Kidney capillary endothelial cell (primary cell): ENCODE measurements at places on chromosomes 2 and 18.

- no peak for DNase-seq
Measured at GRCh38 chr18:36212301-36213171, 25.2 kb downstream of the MOCOS start.

- no peak for DNase-seq
Measured at GRCh38 chr18:2855560-2856350, 8.9 kb downstream of the EMILIN2 start.

- no peak for DNase-seq
Measured at GRCh38 chr2:23844905-23845304, 82.0 kb downstream of the ATAD2B start.

DNA sequence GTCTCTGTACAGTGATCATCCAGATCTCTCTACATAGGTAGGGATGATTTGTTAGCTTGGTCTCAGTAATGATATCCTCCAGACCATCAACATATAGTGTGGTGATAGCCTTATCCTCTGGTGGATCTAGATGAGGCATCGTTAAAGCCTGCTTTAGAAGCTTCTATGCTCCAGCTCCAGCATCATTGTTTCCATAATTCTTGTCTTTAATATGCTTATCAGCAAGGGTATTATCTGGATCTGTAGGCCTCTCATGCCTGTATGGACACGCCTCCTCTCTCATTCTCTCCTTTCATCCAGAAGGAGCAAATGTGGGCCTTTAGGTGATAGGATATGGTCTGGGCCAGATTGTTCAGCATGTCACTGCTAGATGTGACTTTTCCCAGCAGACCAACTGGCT lies 234.5 kb upstream of the CHST9 start:
- DNase-seq = no peak

DNA sequence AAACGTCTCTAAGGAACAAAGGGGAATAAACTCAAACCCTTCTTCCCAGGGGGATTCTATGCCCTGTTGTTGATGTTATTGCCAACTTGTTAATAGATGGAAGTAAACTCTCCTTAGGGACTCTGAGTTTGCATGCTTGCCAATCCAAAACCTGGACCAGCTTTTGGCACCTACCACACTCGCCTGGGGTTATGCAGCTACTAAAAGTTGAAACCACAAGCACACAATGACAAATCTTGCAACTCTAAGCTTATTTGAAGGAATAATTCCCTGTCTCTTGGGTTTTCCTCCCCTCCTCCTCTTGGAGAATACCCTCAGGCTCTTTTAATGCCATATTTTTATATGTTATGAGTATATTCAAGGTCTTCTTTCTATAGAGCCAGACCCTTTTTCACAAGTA lies 484.1 kb downstream of the FBXO15 start:
- no peak for DNase-seq

- DNase-seq = no peak
Measured at GRCh38 chr2:65424391-65424790, 8.0 kb downstream of the SPRED2 start.

GRCh38 chr2:148674063-148675020 lies 29.8 kb downstream of the EPC2 start:
- DNase-seq = peak; percentile 16

GRCh38 chr2:215145611-215146010 lies 7.2 kb upstream of the ABCA12 start:
- no peak for DNase-seq

GRCh38 chr2:144924827-144925226 lies 404.9 kb upstream of the ZEB2 start:
- no peak for DNase-seq

DNA sequence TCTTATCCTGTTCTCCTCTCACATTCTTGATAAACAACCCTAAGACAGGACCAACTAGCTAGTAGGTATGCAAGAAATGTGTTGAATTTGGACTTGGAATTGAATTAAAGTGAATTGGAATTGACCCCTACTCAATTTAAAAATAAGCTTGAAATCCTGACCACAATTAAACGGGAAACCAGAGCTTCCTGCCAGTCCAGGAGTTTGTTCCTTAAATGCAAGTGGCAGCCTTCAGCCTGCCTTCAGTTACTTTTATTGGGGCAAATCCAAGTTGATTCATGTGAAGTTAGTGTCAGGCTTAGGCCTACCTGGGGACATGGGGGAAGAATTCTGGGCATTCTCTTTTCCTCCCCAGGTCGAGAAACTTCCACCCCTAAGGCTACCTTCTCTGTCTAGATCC lies 457.6 kb downstream of the BCL11A start:
- no peak for DNase-seq

GRCh38 chr2:145725876-145726275 lies 1206.0 kb upstream of the ZEB2 start:
- no peak for DNase-seq

DNA sequence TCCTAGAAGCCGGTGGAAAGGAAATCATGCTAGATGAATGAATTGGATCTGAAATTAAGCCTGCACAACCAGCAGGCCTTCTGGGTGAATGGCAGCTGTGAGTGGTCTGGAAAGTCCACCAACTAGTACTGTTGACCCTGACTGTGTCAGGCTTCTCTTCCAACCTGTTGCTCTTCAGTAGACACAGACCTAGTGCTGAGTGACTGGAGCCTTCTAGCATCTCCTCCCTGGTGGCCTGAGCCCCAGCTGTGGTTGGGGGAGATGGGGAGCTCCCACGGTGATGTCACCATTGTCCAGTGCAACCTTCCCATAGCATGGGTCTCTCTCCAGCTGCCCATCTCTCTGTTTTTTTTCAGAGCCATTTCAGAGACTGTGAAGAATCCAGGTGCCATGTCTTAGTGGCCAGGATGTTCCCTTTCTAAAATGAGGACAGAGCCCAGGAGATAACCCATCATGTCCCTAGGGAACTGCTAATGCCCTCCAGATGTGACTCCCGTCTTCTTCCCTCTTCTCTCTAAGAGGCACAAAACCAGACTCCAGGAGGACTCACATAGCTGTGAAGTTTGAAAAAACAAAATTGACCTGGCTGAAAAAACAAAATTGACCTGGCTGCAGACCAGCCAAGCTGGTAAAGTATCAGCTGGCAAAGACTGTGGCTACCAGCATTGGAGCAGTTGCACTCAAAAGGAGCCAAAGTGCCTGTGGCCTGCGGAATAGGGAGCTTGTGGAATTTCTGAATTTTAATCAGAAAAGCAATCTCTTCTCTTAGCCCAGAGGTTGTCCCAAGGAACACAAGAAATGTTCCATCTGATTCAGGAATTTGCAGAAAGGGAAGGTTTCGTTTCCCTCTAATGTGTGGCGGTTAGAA lies 67.4 kb upstream of the RPL31 start:
- no peak for DNase-seq

DNA sequence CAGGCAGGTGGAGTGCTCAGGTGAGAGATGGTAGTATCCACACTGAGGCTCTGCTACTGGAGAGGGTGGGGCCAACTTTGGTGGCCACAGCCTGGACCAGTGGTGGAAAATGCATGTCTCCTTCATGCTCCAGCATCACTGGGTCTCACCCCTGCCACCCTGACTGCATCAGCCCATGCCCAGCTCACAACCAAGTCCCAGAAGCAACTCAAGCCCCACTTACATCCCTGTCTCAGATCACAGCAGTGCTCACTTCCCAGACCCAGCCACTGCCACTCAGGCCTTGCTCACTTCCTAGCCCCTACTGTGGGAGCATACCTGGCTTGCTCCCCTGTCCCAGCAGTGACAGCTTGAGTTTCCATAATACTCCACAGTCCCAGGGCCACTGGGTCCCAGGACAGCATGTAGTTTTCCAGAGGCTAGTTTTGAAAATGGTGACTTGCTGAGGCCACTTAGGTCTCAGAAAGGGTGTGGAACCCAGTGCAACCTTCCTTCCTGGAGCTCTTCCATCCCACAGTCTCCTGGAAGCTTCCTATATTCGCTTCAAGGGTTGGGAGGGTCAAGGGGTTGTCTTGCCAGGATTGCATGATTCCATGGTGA lies 58.8 kb downstream of the GPC1 start:
- no peak for DNase-seq

DNA sequence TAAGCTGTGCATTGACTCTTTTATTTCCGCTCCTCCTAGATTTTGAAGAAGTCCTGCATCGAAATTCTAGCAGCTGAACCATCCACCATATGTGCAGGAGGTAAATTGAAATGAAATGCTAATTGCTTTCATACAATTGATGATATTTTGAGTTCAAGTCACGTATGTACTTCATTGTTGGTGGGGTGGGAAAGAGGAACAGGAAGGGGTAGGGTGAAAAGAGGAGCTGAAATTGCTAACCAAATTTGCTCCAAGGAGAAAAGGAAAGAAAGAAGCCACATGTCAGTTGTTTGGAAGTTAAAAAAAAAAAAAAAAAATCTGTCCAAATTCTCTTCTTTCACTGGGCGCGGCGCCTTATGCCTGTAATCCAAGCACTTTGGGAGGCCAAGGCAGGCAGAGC lies 77.8 kb downstream of the ANTXR1 start:
- no peak for DNase-seq

DNA sequence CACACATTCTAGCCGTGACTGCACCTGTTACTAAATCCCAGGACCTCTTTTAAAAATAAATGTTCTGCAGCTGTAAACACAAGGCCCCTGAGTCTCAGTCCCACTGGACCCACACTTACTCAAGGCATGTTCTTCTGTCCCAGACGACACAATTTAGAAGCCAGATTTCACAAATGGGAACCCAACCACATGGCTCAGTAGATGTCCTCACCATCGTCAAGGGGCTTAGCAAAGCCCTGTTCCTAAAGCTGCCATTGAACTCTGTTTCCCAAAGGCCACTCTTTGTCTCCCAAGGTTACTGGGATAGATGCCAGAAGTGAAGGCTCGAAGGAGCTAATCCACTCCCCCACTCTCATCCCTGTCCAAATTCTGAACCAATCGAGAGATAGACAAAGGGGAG lies 301.0 kb downstream of the GALR1 start:
- DNase-seq = no peak

- DNase-seq = no peak
Measured at GRCh38 chr2:190584980-190585661, 50.6 kb upstream of the NEMP2 start.

DNA sequence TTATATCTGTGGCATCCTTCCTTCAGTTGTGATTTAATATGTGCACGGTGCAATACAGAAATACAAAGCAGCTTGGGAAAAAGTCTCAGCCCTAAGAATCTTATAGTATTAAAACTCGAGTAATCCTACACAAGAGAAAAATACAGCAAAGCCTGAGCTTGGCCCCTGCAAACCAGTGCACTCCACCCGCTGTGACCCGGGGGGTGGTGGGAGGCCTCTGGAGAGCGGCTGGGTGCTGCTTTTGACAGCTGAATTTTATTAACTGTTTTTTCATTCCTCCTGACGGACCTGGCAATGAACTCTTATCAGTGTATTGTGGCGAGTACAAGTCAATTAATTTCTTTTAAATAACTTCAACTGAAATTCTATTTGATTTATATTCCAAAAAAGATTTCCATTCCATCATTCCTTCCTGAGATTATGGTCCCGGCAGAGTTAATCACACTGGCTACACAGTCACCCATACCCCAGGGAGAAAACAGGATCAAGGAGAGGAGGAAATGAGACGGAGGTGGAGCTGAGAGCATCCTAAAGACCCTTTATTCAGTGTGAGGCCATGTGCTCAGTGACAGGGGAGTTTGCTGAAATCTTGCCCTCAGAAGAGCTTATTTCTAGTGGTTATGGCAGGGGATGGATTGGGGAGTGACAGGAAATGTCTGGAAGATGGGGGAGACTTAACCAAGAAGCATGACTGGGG lies 124.8 kb downstream of the KLHL29 start:
- no peak for DNase-seq

GRCh38 chr2:107936433-107937359 lies 49.6 kb upstream of the SLC5A7 start:
- DNase-seq = peak; percentile 25

- DNase-seq = no peak
Measured at GRCh38 chr2:230919240-230919639, 5.8 kb downstream of the GPR55 start.

- no peak for DNase-seq
Measured at GRCh38 chr2:221895366-221896121, 323.4 kb upstream of the EPHA4 start.

- no peak for DNase-seq
Measured at GRCh38 chr18:55878224-55878623, 290.2 kb upstream of the TCF4 start.

- no peak for DNase-seq
Measured at GRCh38 chr2:16755442-16755841, 89.8 kb upstream of the CYRIA start.

GRCh38 chr18:55732227-55733106 lies 144.5 kb upstream of the TCF4 start:
- no peak for DNase-seq

DNA sequence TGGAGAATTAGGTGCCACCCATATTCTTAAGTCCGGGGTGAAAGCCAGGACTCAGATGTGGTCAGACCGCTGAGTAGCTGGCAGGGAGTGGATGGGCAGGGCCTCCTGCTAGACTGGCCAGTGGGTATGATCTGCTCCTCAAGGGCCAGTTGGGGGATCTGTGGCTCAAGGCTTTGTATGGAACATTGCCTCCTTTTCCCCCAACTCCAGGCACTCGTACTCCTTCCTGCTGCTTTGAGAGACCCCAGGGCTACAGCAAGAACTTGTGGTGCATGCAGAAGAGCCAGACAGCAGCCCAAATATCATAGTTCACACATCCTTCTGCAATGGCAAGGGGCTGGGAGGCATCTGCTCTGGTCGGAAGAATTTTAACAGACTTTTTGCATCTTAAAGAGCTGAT lies 61.7 kb downstream of the PDCL3 start:
- no peak for DNase-seq

DNA sequence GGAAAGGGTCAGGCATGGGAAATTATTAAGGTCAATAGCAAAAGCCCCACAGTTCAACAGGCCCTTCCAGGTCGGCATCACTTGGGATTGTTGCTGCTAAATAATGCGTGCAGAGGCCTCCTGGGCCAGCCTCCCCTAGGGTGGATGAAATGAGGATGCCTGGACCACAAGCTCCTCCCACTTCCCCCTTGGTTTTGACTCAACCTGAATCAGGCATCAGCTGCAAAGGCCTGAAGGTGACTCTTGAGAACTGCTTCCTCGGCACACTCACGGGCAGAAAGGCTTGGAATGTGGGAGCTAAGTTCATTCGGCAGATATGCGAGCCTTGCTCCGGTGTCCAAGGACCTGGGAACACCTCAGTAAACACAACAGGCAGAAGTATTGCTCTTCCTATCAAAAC lies 69.3 kb downstream of the MBP start:
- DNase-seq = no peak

DNA sequence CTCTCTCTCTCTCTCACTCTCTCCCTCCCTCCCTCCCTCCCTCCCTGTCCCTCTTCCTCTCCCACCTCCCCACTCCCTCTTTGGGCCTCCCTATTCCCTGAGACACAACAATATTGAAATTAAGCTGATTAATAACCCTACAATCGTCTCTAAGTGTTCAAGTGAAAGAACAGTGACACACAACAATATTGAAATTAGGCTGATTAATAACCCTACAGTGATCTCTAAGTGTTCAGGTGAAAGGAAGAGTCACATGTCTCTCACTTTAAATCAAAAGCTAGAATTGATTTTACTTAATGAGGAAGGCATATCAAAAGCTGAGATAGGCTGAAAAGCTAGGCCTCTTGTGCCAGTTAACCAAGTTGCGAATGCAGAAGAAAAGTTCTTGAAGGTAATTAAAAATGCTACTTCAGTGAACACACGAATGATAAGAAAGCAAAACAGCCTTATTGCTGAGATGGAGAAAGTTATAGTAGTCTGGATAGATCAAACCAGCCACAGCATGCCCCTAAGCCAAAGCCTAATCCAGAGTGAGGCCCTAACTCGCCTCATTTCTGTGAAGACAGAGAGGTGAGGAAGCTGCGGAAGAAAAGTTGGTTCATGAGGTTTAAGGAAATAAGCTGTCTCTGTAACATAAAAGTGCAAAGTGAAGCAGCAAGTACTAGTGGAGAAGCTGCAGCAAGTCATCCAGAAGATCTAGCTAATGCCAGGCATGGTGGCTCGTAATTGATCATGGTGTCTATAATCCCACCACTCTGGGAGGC lies 21.3 kb downstream of the MALT1 start:
- DNase-seq = no peak
